ENCODE measurements at places on chromosomes 12 and 14.

GRCh38 chr12:1054117-1054870 lies 63.3 kb downstream of the ERC1 start:
- DNase-seq = no peak

DNA sequence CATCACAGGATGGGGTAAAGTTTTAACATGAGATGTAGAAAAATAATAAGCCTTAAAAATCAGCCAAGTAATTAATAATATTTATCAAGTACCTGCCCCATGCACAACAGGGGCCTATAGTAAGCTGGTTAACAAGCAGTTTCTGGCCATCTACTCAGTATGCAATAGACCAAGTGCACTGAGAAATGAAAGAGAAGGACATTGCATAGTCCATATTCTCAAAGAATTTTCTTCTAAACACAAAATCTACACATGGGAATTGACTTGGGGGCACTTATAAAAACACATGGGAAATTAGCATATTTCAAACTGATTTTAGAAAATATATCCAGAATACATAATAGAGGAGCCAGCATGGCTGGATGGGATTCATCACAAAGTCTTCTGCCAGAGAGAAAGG lies 109.5 kb downstream of the DIO2 start:
- no peak for DNase-seq

DNA sequence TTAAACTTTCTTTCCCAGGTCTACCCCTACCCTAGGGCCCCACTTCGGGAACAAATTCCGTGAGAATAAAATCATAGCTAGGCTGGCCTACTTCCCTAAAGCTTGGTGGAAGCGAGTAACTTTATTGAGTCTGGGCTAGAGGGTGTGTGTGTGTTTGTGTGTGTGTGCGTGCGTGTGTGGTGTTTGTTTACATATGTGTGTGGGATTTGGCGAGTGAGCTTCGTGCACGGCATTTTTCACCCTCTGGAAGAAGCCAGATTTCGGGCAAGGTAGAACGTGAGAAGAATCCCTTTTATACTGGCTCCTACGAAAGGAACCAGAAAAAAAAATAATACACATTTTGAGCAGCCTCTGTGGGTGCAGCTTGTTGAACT lies 7.5 kb upstream of the LHX5 start:
- DNase-seq = no peak

DNA sequence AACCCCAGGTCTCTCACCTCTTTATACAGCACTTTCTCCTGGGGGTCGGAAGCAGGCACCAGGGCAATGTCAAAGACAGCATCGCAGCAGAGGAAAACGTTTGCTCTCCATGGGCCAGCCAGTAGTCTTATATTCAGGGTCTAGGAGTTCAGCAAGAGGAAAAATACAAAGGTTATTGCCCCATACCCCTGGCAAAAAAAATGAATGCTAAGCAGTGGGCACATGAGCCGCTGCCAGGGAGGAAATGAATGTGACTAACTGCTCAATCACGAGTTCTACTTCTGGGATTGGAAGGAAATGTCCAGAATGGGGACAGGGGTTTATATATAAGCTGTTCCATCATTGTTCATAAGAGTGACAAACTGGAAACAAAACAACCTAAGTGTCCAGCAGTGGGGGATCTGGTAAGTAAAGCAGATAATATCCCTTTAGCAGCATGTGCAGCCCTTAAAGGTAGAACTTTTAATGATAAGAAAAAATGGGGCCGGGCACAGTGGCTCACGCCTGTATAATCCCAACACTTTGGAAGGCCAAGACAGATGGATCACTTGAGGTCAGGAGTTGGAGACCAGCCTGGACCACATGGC lies 53.8 kb downstream of the PHETA1 start:
- no peak for DNase-seq

- DNase-seq = no peak
Measured at GRCh38 chr14:22542360-22542759, 46.7 kb downstream of the DAD1 start.

GRCh38 chr12:49673446-49674317 lies 33.5 kb downstream of the FMNL3 start:
- no peak for DNase-seq

DNA sequence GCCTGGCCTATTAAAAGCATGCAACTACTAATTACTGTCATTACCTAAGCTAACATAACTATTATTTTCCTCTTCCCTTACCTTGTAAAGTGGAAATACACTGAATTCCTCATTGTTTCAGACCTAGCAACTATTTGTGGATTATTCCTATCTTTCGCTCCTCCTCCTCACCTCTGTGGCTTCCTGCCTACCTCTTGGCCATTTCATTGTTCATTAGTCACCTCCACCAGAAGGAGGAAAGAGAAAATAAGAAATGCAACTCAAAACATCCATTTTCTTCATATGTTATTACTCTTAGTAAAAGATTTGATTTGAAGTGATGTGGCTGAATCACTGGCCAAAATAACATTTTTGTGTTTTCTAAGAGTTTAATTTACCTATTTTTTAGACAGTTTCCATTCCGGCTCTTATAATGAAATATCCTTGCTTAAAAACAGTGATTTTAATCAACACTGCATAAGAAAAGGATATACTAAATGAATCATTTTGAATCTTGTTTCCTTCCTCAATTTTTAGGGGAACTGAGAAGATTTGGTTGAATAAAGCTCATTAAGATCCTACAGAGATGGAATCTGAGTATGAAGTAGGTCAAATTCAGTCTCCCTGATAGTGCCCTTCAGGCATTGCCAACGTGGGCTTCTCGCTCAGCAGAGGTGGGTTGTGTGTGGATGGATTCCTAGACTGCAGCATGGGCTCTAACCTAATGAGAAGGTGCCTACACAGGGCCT lies 27.6 kb upstream of the ARHGAP5 start:
- no peak for DNase-seq

DNA sequence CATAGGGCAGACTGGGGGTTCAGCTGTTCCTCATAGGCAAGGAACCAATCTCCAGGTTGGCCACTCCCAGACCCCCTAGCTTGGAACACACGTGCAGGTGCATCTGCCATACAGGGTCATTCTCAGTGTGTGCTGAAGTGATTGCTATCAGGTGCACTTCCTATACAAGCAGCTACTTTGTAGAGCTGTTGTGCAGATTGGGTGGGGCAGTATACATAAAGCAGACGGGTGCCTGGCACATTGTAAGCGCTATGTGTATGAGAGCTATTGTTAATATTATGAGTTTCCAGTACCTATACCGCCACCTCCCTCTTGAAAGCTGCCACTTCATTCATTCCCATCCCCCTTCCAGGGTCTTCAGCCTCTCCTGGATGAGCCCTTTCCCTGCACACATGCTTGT lies 17.3 kb downstream of the IRF2BPL start:
- no peak for DNase-seq

DNA sequence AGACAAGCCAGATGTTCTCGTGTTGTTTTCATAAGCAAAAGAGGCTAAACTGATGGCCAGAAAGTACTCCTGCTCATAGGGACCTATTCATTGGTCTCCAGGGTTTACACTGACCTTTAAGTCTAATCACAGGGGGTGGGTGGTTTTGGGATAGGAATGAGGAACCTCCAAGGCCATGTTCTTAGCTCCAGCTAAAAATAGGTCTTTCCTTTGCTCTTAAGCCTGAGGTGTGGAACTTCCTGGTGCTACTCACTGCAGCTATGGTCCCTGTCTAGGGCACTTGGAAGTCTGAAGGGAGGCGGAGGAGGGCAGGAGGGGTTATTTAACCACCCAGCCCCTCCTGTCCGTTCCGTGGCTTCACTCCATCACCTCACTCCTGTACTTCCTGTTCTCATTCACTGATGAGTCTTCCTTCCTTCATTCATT lies 18.6 kb downstream of the GPRC5A start:
- DNase-seq = no peak

- DNase-seq = no peak
Measured at GRCh38 chr12:34595749-34596733, 573.7 kb downstream of the ALG10 start.

GRCh38 chr12:18221726-18222125 lies 39.6 kb upstream of the PIK3C2G start:
- DNase-seq = no peak

GRCh38 chr14:73945159-73945670 lies 4.7 kb downstream of the FAM161B start:
- no peak for DNase-seq

GRCh38 chr14:71142375-71143038 lies 235.2 kb downstream of the PCNX1 start:
- DNase-seq = no peak

DNA sequence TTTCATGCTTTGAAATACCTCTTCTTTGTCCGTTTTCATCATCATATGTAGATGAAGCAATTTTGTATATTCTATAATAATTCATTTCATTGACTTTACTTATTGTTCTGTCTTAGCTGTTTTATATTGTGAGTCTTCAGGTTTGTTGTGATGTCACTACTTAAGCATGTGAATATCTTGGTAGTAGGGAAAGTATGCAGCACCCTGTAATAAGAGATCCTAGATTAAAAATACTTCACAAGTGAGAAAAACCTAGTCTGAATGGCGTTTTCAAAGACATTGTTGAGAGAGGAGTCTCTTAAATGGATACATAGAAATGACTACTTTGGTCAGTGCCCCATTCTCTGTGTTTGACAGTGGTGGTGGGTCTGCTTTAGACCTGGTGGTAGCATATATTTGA lies 61.4 kb downstream of the SLC16A7 start:
- DNase-seq = no peak

All from stimulated activated CD4-positive, alpha-beta T cell treated with anti-CD3 and anti-CD28 coated beads, Interleukin-12 subunit alpha, Interleukin-12 subunit beta, amount 100 ng/mL, for 24 hours (primary cell).